ENCODE measurements at places on chromosomes 6 and 20.

DNA sequence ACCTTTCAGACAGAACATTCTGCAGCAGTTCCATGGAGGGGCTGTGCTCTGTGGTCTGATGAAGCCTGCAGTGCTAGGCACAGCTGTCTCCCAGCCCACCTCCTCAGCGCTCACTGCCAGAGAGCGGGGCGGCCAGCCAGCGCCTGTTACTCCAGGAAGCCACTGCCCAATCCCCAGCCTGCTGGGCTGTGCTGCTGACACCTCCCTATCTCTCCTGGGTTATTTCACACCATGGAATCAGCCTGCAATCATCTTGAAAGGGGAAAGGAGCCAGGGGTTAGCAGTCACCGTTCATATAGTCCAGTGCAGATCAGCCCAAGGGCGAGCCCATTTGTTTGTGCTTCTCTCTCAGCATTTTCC lies 46.3 kb upstream of the NHSL1 start:
- peak; percentile 45 for DNase-seq

DNA sequence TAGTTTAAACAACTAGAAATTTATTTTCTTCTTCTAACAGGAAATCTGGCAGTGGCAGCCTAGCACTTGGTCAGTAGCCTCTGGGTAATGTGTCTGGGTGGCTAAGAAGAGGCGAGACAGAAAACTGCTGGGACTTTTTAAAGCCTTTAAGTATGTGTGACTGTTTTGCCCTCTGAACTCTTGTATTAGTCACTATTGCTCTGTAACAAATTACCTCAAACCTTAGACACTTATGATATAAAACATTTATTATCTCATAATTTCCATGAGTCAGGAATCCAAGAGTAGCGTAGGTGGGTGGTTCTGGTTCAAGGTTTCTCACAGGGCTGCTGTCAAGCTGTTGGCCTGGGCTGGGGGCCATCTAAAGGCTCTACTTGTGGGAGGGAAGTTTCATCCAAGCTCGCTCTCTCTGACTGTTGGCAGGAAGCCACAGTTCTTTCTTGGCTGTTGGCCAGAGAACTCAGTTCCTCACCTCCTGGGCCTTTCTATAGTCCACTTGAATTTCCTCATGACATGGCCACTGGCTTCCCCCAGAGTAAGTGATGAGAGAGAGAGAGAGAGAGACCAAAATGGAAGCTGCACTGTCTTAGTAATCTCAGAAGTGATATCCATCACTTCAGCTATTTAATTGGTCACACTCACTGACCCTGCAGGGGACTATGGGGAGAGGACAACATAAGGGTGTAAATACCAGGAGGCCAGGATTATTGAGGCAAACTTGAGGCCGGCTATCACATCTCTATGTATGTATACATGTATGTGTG lies 17.4 kb upstream of the TBC1D22B start:
- DNase-seq = no peak

- no peak for DNase-seq
These were observed 18.4 kb downstream of the SLC22A23 start for GRCh38 chr6:3438190-3439167.

DNA sequence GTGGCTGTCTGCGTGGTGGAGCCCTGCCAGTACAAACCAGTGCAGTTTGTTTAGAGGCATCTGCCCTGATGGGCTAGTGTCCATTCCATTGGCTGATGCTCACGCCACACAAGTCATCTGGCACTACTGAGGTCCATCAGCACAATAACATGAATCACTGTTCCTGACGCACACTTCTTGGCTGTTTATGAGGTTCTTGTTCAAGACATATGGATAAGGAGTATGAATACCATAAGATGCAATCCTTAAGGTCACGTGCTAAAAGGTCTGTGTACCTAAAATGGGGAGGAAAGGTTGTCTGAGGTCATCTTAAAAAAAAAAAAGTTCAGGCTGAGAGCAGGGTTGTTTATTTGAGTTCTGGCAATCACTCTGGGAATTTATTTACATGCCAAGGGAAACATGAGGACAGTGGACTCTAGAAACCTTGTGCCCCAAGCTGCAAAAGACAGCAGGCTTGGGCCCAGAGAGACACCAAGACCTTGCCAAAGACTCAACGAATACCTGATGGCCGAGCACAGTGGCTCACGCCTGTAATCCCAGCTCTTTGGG lies 54.1 kb upstream of the SHLD1 start:
- DNase-seq = no peak

DNA sequence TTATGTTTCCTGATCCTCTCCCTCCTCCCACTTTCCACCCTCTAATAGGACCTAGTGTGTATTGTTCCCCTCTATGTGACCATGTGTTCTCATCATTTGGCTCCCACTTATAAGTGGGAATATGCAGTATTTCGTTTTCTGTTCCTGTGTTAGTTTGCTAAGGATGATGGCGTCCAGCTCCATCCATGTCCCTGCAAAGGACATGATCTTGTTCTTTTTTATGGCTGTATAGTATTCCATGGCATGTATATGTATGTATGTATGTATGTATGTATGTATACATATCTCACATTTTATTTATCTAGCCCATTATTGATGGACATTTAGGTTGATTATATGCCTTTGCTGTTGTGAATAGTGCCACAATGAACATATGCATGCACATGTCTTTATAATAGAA lies 188.7 kb downstream of the RFPL4B start:
- no peak for DNase-seq

GRCh38 chr6:6244624-6245023 lies 75.8 kb downstream of the F13A1 start:
- DNase-seq = no peak

All from iPS DF 19.7 (cell line).